D721Med (cell line): ENCODE measurements at places on chromosomes 13 and 19.

- DNase-seq, result no peak
These were observed 97.7 kb upstream of the DOCK9 start for GRCh38 chr13:99075268-99076191.

DNA sequence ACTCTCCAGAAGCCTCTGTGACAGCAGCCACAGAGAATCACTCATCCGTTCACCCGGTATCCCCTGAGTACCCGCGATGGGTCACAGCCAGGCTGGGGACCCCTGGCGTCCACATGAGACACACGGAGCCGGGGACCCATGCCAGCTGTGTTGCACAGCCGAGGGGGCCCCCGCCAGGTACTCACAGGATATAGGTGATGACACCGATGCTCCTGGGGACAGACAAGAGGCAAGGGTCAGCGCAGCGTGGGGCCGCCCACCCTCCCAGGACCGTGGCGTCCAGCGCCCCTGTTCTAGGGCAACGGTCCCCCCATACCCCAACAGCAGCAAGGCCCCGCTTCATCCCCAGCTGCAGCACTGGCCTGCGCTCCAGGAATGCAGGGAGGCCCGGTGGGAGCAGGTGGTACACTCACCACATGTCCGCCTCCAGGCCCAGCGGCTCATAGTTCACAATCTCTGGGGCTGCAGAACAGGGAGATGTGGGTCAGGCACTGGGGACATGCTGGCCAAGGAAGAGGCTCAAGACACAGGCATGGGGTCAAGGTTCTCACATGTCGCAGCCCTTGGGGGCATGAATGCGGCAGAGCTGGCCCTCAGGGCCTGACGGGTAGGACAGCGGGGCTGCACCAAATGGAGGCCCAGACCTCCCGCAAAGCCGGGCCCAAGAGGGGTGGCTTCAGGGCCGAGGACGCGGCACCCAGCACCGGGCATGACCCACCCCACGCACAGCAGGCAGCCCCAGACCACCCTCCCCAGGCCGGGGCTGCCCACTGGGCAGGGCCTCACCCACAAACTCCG lies 7.2 kb downstream of the DAPK3 start:
- DNase-seq, result no peak

DNA sequence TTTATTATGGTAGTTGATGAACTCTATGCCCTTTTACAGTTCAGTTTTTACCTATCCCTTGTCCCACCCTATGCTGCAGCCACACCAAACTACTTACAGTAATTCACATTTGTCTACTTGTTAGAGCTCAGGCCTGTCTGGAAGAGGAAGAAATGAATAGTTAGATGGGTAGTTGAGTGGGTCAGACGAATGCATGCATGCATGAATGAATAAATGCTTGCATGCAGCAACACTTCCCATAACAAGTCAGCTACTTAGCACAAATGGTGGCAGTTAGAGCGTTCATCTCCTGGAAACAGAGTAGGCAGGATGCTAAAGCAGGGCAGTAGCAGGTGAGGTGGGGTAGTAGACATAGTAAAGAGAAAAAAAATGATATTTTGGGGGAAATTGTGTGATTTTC lies 322.3 kb downstream of the NDFIP2 start:
- DNase-seq, result no peak

GRCh38 chr13:30868799-30869470 lies 37.1 kb upstream of the MEDAG start:
- DNase-seq, result no peak

DNA sequence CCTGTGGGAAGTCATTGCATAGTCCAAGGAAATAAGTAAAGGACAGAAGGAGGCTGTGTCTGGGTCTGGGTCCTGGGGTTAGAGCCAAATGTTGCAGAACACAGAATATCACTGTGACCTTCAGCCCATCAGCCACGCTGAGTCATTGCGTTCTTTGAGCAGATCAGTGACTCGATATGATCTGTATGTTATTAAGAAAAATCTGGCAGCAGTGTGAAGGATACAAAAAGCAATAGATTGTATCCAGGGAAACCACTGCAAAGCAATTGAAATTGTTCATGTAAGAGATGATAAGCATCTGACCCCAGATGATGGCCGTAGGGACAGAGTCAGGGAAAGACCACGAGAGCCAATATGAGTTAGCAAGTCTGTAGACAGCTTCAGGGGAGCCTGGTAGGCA lies 1575.1 kb upstream of the SLC10A2 start:
- DNase-seq, result no peak

DNA sequence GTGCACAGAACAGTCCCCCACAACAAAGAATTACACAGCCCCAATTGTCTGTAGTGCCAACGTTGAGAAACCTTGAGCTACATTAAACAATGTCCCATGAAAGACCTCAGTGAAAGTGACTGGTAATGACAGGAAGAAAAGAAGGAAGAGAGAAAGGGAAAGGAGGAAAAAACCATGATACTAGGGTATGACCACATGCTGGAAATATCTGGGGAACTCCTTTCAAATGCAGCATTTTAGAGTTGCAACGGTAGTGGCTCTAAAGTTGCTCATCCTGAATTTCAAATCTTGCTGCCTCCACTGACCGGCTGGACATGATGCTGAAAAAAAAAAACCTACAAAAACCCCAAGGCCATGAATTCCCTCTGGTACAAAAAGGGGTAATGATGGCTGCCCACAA lies 26.5 kb downstream of the FPR3 start:
- DNase-seq, result no peak

- no peak for DNase-seq
These were observed 70.6 kb downstream of the HSPH1 start for GRCh38 chr13:31090961-31091624.

DNA sequence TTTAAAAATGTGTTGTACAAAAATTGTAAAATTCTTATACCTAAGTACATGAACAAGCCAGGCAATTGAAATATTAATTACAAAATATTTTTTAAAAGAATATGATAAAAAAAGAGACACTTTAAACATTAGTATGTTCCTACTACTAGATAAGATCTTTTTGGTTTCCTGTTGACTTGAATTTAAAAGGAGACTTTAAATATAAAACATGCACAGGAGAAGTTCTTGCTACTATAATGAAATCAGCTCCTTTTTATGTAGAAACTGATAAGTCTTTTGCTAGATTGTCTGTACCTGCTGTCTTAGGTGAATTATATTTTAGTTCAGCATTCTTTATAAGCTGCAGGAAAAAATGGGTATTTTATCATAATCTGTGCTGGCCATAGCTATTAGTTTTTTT lies 140.2 kb downstream of the TNFSF13B start:
- no peak for DNase-seq

- no peak for DNase-seq
These were observed 25.2 kb downstream of the SPATA13 start for GRCh38 chr13:24185591-24186232.

DNA sequence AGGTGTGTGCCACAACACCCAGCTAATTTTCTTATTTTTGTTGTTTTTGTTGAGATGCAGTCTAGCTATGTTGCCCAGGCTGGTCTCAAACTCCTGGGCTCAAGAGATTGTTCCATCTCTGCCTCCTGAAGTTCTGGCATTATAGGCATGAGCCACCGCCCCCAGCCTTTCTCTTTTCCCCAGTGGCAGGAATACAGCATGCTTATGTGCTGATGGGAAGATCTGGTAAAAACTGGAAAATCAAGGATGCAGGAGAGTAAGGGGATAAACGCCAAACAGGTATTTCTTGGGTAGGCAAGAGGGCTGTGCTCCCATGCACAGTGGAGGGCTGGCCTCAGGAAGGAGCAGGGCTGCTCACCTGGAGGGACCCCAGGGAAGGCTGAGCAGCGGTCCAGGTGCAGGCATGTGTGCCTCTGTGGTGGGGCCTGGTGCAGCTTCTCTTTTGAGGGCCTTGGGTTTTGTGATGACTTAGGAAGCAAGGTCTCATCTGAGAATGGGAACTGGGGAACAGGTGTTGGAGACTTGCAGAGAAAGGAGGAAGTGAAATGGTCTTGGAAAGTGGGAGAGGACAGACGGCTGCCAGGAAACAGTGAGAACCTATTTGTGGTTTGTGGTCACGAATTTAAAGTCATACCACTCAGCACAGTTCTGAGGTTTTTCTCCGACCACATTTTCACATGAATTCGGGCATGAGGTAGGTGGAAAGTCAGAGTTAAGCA lies 106.5 kb downstream of the TEX26 start:
- DNase-seq, result no peak

- no peak for DNase-seq
These were observed 211.7 kb downstream of the NHLRC3 start for GRCh38 chr13:39249982-39250381.

GRCh38 chr13:34944751-34945150 lies 2.7 kb downstream of the NBEA start:
- no peak for DNase-seq

- DNase-seq, result no peak
These were observed 492.0 kb downstream of the FGF9 start for GRCh38 chr13:22162889-22163288.

DNA sequence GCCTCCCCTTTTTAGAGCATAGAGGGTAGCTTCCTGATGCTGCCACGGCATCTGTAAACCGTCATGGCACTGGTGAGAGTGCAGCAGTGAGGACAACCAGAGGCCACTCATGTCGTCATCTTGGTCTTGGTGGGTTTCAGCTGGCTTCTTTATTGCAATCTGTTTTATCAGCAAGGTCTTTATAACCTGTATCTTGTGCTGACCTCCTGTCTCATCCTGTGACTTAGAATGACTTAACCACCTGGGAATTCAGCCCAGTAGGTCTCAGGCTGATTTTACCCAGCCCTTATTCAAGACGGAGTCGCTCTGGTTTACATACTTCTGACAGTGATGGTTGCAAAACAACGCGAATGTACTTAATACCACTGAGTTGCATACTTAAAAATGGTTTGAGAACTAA lies 14.4 kb upstream of the FBN3 start:
- no peak for DNase-seq

GRCh38 chr19:54298357-54299125 lies 14.4 kb downstream of the LILRA5 start:
- DNase-seq, result no peak

DNA sequence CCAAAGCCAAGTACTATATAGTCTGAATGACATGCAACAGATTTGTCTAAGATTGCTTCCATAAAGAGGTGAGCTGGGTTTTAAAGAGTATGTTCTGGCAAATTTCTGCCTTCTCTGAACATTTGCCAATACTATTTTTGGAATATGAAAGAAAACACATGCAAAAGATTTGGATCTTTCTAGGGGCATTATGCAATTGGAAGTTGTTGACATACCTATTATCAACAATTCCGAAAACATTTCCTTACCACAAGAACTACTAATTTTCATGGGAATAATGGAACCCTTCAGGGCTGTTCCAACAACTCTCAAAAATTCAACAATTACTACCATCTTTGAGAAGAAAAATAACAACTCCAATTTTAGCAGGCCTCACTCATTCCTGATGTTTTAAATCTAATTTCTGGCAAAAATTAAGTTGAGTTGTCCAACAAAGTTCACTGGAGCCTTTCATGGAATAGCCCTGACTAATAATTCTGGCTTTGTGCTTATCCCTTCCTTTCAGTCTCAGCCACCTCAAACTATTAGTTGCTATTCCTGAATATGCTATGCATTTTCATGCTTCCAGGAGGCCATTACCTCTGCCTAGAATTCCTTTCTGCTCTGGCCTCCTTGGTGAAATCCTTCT lies 250.0 kb downstream of the RGCC start:
- DNase-seq, result no peak

GRCh38 chr19:19487950-19488874 lies 27.1 kb downstream of the TSSK6 start:
- no peak for DNase-seq

- DNase-seq, result no peak
These were observed 21.2 kb upstream of the RBM26 start for GRCh38 chr13:79427265-79427664.

- DNase-seq, result no peak
These were observed 53.2 kb upstream of the ZNF536 start for GRCh38 chr19:30318936-30319335.

DNA sequence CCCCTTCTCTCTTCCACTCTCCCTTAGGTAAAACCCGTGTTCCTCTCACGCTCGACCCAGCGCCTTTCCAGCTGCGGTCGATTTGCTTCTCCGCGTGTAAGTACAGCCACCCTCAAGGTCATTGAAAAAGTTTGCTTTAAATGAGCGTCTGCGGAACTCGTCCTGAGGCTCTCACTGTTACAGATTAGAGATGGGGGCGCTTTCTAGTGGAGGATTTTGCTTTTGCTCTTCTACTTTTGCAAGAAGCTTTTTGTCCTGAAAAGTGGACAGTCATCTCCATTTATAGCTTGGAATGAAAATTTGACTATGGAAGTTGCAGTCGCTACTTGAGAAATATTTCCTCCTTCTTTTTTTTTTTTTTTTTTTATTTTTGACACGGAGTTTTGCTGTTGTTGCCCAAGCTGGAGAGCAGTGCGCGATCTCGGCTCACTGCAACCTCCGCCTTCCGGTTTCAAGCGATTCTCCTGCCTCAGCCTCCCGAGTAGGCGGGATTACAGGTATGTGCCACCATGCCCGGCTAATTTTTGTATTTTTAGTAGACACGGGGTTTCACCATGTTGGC lies 595 bp upstream of the RAB20 start:
- no peak for DNase-seq

DNA sequence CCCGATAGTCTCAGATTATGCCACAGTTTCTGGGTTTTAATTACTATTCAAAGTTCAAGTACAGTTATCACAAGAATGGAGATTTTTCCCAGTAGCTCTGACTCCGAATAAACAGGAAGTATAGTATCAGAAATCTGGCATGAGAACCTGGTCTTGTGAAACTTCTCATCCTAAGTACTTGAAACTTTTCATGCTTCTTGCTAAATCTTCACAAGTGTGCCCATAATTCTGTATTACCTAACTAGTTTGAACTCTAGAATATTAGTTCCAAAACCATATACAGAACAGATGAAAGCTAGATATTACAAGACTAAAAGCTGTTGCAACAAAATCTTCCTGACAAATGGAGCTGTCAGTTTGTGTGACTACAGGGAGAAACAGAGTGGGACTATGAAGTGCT lies 70.5 kb upstream of the CSNK1A1L start:
- DNase-seq, result no peak

- no peak for DNase-seq
These were observed 133.5 kb upstream of the IRS2 start for GRCh38 chr13:109919715-109920375.

- DNase-seq, result no peak
These were observed 4.5 kb downstream of the ADGRE1 start for GRCh38 chr19:6891761-6892385.

DNA sequence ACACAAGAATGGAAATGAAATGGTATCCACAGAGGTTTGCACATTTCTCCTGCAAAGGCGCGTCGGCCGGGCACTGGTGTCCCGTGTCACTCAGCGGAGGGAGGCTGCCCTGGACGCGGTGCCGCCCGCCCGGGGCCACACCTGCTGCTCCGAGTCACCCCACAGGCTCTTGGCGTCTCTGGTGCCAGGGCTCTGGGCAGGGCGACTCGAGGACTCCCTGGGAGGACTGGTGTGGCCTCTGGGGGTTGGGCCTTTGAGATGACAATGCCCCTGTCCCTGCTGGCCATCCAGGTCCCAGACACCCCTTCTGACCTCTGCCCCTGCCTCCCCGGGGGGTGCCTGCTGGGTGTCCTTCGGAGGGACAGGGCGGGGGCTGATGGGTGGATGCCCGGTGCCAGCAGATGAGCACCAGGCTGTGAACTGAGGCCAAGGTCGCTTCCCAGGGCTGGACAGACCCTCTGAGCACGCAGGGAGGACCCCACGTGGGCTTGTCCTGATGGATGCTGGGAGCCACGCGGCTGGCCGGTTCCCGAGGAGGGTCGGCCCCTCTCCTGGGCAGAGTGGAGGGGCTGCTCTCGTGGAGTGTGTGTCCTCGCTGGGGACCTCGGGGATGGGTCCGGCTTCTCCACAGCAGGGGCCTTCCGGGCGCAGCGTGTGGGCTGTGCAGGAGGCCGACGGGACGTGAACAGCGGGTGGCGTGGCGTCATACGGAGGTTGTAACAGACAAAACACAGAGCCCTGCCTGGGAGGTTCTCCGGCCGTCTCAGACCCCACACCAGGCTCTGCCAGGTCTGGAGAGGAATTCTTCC lies 4.7 kb upstream of the CACTIN start:
- DNase-seq, result no peak
